ENCODE measurements at places on chromosomes 11 and 22. TPM values are rescaled to one million over a fixed set of nuclear protein-coding genes. Genes with fewer than 3 reads are reported as not detected.

COMMD9 gene
- polyA plus RNA-seq: 48.2 TPM

POU2AF3 gene
- polyA plus RNA-seq: 0.07 TPM

RASGRP2 gene
- 1.6 TPM for polyA plus RNA-seq

GRCh38 chr22:23090457-23090835 is 20.1 kb downstream of the GNAZ start:
- DNase-seq: no peak

GRCh38 chr22:50686794-50687193 is 14.2 kb downstream of the SHANK3 start:
- no peak for DNase-seq

- no peak for DNase-seq
Measured at GRCh38 chr11:84847842-84848241, 779.3 kb downstream of the DLG2 start.

DNA sequence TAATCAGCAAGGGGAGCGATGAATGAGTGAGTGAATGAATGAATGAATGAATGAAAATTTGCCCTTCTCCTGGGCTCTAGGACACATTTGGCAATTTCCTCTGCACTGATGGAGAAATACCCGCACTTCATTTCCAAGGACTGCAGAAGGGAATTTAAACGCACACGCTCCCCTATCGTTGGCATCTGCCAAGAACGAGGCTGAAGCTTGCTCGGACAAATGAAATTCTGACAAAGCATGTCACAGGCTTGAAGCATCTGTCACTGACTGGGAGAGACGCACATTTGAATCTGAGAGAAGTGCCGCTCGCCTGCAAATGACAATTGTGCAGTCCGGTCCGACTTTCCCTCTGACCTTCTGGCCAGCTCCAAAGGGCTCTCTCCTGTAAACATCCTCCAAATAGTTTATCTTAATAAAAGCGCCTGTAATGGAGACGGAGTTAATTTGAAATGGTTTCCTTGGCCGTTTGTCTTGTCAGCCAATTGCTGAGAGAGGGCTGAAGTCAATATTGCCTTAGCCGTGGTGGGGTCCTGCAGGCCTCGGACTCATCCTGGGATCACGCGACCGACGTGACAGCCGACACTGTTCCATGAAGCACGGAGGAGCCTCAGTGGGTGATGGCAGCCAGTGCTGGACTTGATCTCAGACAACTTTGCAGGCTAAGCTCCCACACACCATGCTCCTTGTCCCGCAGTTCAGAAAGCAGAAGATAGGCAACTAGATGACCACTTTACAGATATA is 260.7 kb downstream of the MN1 start:
- DNase-seq: no peak

- DNase-seq: no peak
Measured at GRCh38 chr11:26076233-26076990, 255.5 kb upstream of the ANO3 start.

DNA sequence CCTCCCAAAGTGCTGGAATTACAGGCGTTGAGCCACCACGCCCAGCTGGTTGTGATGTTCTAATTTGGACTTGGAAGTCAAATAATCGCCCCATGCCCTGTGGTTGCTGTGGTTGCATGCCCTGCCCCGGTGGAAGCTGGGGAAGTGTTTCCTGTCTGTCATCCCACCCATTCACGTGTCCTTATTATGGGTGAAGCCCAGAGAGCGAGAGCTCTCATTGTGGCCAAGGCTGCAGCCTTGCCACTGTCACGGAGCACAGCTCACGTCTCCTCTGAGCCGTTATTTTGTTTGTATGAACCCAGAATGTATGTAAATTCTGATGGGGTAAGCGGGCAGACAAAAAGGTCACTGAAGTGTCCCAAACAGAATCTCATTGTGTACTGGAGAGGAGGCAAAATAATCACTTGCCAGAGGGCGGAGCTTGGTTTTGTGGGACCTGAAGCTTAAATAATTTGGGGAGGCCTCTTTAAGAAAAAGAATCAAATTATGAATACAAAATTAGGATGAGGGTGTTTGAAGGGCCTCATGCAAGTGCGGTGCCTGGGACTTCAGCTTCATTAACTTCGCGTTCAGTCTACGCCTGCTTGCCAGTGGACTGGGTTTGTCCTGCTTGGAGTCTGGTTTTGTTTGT is 25.8 kb upstream of the TREH start:
- DNase-seq: no peak

DNA sequence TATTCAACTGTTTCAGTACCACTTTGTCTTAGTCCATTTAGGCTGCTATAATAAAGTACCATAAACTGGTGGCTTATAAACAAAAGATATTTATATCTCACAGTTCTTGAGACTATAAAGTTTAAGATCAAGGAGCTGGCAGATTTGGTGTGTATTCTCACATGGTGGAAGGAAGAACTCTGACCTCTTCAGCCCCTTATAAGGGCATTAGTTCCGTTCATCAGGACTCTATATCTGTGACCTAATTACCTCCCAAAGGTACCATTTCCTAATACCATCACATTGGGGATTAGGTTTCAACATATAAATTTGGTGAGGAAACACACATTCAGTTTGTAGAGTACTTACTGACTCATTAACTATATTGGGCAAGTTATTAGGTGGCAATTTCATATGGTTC is 10.7 kb upstream of the ARL14EP start:
- no peak for DNase-seq
